ENCODE measurements at places on chromosomes 6 and 20.

DNA sequence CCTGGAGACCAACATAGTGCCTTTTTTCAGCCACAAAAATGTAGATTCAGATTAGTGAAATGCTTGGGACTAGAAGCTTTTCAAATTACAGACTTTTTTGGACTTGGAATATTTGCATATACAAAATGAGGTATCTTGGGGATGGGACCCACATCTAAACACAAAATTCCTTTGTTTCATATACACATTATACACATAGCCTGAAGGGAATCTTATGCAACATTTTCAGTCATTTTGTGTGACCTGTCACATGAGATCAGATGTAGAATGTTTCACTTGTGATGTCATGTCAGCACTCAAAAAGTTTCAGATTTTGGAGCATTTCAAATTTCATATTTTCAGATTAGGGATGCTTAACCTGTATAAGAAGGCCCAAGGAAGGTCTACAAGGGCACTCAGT lies 44.5 kb upstream of the ALDH8A1 start:
- no peak for DNase-seq

DNA sequence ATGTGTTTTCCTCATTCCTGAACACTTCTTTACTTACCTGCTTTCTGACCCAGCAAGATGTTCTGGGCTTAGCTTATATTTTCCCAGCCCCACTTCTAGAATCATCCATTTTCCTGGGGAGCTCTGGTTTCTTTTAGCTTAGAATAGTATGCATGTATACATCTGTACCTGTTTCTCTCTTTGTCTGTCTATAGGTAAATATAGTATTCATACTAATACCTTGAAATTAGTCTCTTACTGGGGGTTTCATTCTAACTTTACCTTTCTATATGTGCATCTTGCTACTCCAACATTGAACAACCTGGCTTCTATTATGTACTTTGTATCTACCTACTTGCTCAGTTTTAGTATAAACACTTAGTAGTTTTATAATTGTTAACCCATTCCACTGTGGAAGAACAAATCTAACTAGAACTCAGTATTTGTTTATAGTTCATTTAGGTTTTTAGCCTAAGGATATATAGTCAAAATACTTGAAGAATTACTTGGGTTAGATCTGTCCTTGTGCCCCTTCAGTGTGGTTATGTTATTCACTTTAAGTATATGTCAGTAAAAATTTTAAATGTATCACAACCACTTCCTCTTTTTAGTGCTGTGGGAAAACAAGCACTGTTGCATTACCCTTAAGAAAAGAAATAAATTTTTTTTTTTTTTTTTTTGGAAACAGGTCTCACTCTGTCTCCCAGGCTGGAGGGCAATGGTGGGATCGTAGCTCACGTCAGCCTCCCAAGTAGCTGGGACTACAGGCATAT lies 54.0 kb downstream of the ASXL1 start:
- no peak for DNase-seq

DNA sequence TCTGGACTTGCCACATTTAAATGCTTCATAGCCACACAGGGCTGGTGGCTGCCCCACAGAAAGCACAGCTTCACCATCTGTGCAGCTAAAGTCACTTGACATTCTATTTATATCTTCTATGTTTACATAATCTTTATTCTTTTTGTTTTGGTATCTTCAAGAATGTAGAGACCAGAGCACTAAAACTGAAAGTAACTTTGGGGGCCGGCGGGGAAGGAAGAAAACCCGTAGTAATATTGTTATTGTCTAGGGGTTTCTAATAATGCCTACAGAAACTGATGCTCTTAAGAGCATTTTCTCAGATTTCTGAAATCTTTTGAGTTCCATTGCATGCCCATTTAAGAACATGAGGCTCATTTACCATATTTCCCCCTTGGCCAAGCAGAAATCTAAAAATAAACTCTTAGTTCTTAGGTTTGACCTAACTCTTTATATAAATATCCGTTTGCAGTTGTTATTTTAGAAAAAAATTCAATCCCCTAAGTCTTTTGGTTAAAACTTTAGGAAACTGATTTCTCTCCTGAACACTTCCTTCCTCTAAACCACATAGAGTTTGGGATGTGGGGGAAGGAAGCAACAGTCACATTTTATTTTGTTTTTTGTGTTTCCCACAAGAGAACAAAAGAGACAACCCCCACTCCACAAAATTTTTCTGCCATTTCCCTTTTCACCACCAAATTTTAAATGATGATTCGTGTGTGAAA lies 207.6 kb downstream of the OGFRL1 start:
- no peak for DNase-seq

DNA sequence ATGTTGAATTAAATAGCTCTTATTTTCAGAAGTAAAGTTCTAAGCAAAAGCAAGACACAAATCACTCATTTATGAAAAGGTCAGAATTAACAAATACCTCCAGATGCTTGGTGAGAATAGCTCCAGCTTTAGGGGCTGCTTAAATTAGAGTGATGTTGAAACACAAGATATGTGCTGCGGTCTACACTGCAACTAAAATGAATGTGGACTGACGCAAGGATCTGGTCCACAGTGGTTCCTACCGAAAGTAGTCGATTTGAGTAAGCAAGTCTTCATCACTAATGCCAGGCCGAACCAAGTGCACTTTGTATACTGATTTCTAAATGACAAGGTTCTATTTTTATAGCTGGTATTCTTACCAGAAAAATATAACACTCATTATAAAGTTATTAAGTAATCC lies 96.3 kb downstream of the PRDM1 start:
- DNase-seq = no peak

GRCh38 chr6:70112716-70113115 lies 190.2 kb downstream of the COL9A1 start:
- no peak for DNase-seq

GRCh38 chr6:154604119-154604518 lies 93.6 kb upstream of the CNKSR3 start:
- DNase-seq = no peak

- DNase-seq = no peak
Measured at GRCh38 chr6:158729906-158730540, 80.2 kb downstream of the SYTL3 start.

DNA sequence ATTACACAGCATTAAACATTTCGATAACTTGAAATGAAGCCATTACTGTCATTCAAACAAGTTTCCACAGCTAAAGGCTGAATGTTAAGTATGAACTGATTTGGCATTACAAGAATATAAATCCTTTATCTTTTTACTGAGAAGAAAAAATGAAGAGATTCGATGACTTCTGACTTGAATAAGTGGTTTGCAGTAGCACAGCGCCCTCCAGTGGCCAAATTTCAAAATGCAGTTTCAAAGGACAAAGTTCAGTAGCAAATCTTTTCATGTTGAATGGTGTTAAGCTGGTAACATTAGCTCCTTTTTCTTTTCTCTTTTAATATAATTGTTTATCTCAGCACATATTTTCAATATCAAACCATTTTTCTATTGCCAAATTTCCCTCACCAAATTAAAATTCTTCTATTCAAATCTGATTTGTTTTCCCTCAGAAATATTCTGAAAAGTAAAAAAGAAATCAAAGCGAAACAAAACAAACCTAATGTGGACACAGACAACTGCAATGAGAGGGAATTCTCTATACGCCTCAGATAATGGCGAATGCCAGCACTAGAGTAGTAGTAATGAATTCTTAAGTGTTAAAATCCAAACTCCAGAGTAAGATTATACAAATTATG lies 145.7 kb downstream of the BTBD9 start:
- DNase-seq = peak; percentile 63
